ENCODE measurements at places on chromosomes 4 and X. TPM values are rescaled to one million over a fixed set of nuclear protein-coding genes. Genes with fewer than 3 reads are reported as not detected.

Gene CXXC4
- total RNA-seq = not detected

Gene P2RY10
- total RNA-seq = not detected

Gene DRP2
- 0.11 TPM for total RNA-seq

Gene SMIM31
- not detected for total RNA-seq

Gene HTN1
- total RNA-seq = not detected

Gene CD38
- total RNA-seq = not detected

Gene VSIG1
- 0.70 TPM for total RNA-seq

Gene MAML3
- total RNA-seq = 0.27 TPM

Gene DAPP1
- 18.2 TPM for total RNA-seq

Gene IRS4
- not detected for total RNA-seq

Gene ZBTB33
- 15.2 TPM for total RNA-seq

Gene HSFX3
- not detected for total RNA-seq

Gene SPON2
- total RNA-seq = 4.7 TPM

Gene F11
- total RNA-seq = not detected

Gene GPR173
- total RNA-seq = 0.08 TPM

Gene POF1B
- total RNA-seq = 9.1 TPM

Gene PTCHD1
- total RNA-seq = not detected

Gene XAGE1B
- not detected for total RNA-seq

Gene RBMXL3
- not detected for total RNA-seq

Gene EOLA2
- total RNA-seq = 26.6 TPM

Gene DSPP
- not detected for total RNA-seq

Gene ERCC6L
- total RNA-seq = 2.2 TPM

Gene GLUD2
- 0.23 TPM for total RNA-seq

Gene SOWAHB
- total RNA-seq = 0.39 TPM

Gene TMSB15C
- 1.5 TPM for total RNA-seq

Gene ART3
- 0.31 TPM for total RNA-seq

Gene SNCA
- 59.9 TPM for total RNA-seq

Gene NAT8L
- total RNA-seq = not detected

Gene ADH1B
- total RNA-seq = not detected

Gene FGF5
- 2.1 TPM for total RNA-seq

Gene SLC25A4
- 12.9 TPM for total RNA-seq

Gene GAGE12H
- not detected for total RNA-seq

Gene ADH4
- total RNA-seq = not detected

Measured in hair follicular keratinocyte (primary cell).